ENCODE measurements at places on chromosomes 1 and 21. TPM values are rescaled to one million over a fixed set of nuclear protein-coding genes. Genes with fewer than 3 reads are reported as not detected.

OR2T29 gene
- not detected for total RNA-seq

- DNase-seq = no peak
Observed at GRCh38 chr1:89637496-89637895, 4.6 kb downstream of the LRRC8C start.

GRCh38 chr1:211281320-211282022, 22.3 kb downstream of the RCOR3 start:
- no peak for DNase-seq

HPCA gene
- total RNA-seq = not detected

CHRNB2 gene
- total RNA-seq = 0.10 TPM

DNA sequence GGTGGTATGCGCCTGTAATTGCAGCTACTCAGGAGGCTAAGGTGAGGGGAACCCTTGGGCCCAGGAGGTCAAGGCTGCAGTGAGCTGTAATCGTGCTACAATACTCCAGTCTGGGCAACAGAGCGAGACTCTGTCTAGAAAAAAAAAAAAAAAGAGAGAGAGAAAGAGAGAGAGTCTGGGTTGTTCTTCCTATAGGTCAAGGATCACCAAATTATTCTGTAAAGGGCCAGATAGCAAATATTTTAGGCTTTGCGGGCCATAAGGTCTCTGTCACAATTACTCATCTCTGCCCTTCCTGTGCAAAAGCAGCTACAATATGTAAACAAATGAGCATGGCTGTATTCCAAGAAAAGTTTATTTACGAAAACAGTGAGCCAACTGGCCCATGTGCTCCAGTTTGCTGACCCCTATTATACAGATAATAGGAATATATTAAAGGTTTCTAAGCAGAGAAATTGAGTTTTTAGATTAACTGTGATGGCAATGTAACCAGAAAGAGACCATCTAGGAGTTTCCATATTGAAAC, 2.1 kb downstream of the SASS6 start:
- no peak for DNase-seq

DNA sequence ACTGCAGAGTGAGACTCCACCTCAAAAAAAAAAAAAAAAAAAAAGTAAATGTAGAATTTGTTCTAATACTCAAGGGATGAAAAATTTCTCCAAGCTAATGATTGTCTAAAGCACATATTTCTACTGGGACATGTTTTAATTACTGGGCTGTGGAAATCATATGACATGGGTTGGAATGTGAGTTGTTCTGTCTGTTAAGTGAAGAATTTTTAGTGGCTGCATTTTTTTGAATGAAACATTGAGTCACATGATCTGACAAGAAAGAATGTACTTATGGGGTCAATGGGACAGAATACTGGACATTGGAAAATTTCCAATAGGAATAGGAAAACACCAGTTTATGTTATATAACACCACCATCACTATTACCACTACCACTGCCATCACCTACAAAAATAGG, 123.8 kb upstream of the IVNS1ABP start:
- no peak for DNase-seq

ZBTB8A gene
- total RNA-seq = 2.8 TPM

GRCh38 chr1:246607462-246607861, 41.2 kb downstream of the CNST start:
- no peak for DNase-seq

- no peak for DNase-seq
Observed at GRCh38 chr1:62424411-62424810, 12.4 kb upstream of the USP1 start.

PLPP3 gene
- total RNA-seq = 53.9 TPM

GRCh38 chr21:14527696-14528652, 18.1 kb downstream of the SAMSN1 start:
- DNase-seq = no peak

GBP7 gene
- total RNA-seq = 22.9 TPM

TRMT13 gene
- total RNA-seq = 4.9 TPM

VANGL1 gene
- 3.6 TPM for total RNA-seq

GPR89B gene
- 8.5 TPM for total RNA-seq

DNA sequence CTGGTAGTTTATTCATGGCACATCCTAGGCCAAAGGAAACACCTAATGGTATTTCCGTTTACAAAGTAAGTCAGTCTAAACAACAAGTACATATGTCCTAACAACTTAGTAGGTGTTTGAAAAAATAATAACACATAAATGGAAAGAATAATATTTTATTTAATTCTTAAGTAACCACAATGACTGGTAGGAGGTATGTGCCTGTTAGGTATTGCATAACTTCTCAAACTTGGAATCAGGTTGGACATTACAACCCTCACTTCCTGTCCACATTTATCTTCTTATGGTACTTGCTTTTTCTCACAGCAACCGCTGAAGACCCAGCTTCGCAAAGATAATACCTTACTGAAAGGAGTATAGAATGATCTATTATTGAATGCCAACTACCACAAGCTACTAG, 64.2 kb downstream of the VPS13D start:
- no peak for DNase-seq

DNA sequence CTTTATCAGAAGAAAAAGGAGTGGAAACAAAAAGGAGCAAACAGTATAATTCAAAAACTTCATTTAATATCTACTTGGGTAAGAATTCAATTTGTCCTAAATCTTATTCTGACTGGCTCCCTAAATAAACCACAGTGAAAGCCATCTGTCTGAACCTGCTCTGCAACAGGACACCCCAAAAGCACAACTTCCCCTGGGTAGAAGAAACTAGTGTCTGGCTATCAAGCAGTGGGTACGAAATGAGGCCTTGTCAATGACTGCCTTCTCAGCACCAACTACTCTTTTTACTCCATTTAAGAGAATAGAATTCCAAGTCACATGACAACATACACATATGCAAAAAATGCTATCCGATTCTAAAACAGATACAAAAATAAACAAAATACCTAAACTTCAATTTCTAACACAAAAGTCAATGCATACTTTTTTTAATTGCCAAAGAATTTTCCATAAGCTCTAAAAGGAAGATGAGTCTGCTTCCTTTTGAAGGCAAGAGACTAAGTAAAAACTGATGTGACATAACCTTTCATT, 206.8 kb downstream of the SLC45A1 start:
- no peak for DNase-seq

DNA sequence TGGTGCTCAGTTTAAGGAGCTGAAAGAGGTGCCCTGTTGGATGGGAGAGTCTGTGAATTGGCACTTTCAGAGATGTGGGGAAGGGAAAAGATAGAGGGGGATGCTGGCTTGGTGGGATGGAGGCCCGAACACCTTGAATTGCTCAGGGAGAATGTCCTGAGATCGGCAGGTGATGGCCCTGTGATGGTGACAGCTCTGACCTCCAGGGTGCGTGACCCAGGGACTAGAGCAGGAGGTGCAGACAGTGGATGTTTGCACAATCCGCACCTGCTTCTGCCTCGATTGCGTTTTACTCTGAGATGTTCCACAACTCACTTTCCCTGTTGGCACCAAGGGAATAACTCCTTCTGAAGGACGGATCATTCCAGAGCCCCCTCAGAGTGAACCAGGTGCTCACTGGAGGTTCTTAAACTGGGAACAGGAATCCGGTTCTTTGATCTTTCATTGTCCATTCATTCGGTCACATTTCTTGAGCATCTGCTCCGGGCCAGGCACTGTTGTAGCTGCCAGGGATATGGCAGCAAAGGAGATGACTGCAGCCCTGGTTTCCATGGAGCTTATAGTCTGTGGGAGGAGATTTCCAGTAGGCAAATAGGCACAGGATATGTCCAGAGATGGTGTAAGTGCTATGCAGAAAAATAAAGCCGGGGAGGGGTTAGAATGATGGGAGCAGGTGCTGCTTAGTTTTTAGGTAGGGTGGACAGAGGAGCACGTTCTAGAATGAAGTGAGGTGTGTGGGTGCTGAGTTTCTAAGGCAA, 226.6 kb upstream of the TMEM51 start:
- no peak for DNase-seq

PGBD5 gene
- total RNA-seq = 7.5 TPM

DNA sequence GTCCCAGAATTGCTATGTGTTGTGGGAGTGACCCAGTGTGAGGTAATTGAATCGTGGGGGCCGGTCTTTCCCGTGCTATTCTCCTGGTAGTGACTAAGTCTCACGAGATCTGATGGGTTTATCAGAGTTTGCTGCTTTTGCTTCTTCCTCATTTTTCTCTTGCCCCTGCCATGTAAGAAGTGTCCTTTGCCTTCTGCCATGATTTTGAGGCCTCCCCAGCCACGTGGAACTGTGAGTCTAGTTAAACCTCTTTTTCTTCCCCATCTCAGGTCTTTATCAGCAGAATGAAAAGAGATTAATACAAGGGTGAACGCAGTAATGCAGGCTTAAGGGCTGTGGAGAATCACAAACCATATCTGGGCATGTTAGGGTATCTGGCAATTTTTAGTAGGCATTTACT, 624.0 kb downstream of the USP25 start:
- DNase-seq = no peak

SELE gene
- 0.93 TPM for total RNA-seq

S100A7 gene
- total RNA-seq = not detected

- DNase-seq = no peak
Observed at GRCh38 chr1:179003512-179004066, 22.1 kb upstream of the FAM20B start.

DNA sequence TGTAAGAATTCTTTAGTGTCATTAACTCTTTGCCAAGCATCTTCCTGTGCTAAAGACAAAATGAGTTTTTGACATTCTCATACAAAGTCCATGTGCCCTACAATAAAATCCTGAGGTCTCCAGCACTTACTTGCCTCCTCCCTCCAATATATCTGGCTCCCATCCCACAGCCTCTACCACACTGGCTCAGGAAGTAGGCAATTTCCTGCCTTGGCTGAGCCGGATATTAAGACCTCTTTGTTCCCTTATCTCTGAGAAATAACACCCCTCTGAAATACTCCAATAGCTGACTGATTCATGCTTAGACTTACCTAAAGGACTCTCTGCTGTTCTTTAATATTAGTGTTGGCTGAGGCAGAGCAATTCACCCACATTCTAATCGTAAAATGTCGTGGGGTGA, 37.6 kb upstream of the GORAB start:
- no peak for DNase-seq

EPS15 gene
- 26.1 TPM for total RNA-seq

DNA sequence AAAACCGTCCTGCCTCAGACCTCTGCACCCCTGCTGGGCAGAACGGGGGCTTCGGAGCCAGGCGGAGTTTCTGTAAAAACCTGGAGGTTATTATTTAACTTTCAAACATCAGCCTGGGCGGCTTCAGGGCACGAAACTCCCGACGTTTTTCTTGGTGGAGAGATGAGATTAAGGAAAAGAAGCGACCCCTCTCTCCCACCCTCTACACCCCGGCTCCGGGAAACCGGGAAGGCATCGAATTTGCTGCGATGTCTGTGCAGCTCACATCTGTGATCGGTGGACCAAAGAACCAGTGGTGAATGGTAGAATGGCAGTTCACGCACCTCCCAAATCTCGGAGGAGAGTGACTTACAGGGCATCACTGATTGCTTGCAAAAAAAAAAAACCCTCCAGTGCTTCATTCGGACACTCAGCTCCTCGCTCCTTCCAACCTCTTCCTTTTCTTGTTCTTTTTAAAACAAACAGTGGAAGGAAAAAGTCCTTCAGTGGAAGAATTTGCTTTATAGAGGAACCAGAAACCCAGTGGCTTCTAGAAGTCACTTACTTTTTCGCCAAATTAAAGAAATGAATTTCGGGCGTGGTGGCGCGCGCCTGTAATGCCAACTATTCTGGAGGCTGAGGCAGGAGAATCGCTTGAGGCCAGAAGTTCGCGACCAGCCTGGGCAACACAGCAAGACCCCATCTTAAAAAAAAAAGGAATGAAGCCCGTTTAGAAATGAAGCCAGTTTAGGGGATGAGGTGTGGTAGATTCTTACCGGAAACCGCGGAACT, 884 bp downstream of the PHACTR4 start:
- no peak for DNase-seq

CD5L gene
- 11.9 TPM for total RNA-seq

DNA sequence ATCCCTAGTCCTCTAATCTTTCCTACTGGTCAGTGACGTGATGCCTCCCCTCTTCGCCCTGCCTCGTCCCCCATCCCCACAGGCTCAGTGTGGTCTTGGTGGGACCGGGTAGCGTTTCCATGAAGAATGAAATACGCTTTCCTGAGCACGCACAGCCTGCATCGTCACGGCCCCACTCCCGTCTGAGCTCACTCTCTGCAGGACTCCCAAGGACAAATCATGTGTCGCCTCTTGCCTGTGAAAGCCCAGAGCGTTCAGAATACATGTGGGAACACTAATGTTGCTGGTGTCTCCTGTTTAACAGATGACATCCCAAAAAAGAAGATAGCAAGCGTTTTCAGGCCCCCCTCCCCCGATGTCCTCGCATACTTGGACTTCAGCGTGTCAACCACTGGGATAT, 49.2 kb downstream of the S100B start:
- no peak for DNase-seq

DNA sequence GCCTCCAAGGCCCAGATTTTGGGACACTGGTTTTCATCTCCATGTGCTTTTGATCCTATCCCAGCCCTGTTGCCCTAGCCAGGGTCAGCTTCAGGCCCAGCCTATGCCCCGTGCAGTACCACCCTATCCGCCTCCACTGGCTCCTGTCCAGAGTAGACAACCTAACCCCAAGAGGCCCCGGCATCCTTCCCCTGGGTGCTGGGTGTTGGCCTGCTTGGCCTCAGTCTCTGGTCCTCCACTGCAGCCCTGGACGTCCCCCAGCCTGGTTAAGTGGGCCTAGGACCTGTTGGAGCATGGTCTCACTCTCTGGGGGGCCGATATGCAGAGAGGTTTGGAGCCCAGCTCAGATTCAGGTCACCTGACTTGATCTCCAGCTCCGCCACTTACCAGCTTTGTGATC, 1.6 kb downstream of the CSF3R start:
- DNase-seq = no peak

GRCh38 chr1:185767508-185768120, 33.4 kb downstream of the HMCN1 start:
- no peak for DNase-seq

- DNase-seq = no peak
Observed at GRCh38 chr1:109248797-109249629, at the start of gene CELSR2. CELSR2 (plus strand) TSS chr1:109249539; CDS start chr1:109250080, 541 bp downstream.

GRCh38 chr21:14841511-14842472, 223.0 kb downstream of the NRIP1 start:
- DNase-seq = no peak

GRCh38 chr1:29708796-29709703, 472.7 kb downstream of the PTPRU start:
- DNase-seq = no peak

WDR64 gene
- total RNA-seq = 0.40 TPM

DNA sequence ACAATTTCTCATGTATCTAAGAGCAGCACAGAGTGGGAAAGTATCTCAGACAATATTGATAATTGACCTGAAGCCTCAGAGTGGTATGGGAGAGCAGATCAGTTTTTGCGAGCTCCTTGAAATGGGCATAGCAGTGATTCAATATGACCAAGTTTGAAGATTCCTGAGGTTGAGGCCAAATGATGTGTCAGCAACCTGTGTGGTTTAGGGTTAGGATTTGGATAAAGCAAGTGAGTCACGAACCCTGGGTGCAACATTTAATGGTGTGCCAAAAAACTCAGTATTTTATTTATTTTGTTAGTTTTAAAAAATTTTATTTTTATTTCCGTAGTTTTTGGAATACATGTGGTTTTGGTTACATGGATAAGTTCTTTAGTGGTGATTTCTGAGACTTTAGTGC, 92.5 kb upstream of the C21orf91 start:
- DNase-seq = no peak

GRCh38 chr1:68975212-68975933, 478.5 kb upstream of the DEPDC1 start:
- no peak for DNase-seq

Measured in left lobe of liver (tissue), 2 donors.